Cardiac ventricle fibroblast (primary cell): ENCODE measurements at places on chromosomes 7 and 10. TPM values are rescaled to one million over a fixed set of nuclear protein-coding genes. Genes with fewer than 3 reads are reported as not detected.

Gene TLX1
- total RNA-seq = not detected in 2 replicates

Gene TBL2
- 57.6 and 58.4 TPM in 2 replicates for total RNA-seq

Gene CCDC126
- 6.4 and 9.2 TPM in 2 replicates for total RNA-seq

Gene AOC1
- total RNA-seq = not detected in 2 replicates

Gene TMEM176A
- 0.31 and 0.54 TPM in 2 replicates for total RNA-seq

Gene OR9A2
- not detected in 2 replicates for total RNA-seq

Gene ATG9B
- total RNA-seq = 0.25 TPM in 1 of 2 replicates, not detected in the other

Gene AFAP1L2
- total RNA-seq = 3.1 and 3.5 TPM in 2 replicates

Gene SLC26A5
- total RNA-seq = not detected in 2 replicates

Gene SEC61A2
- total RNA-seq = 2.0 and 3.1 TPM in 2 replicates

Gene GIGYF1
- 9.1 and 11.0 TPM in 2 replicates for total RNA-seq

Gene HACD1
- 2.1 and 8.5 TPM in 2 replicates for total RNA-seq

Gene AKR1B15
- total RNA-seq = not detected in 2 replicates

Gene TAS2R5
- 0.44 and 1.3 TPM in 2 replicates for total RNA-seq

Gene FRMD4A
- 21.7 and 22.0 TPM in 2 replicates for total RNA-seq

Gene FGL2
- total RNA-seq = 0.54 and 0.75 TPM in 2 replicates

Gene ZNF239
- 3.1 and 5.0 TPM in 2 replicates for total RNA-seq

Gene SPDYE5
- total RNA-seq = not detected in 2 replicates

Gene NEBL
- 25.9 and 28.7 TPM in 2 replicates for total RNA-seq

Gene NME8
- not detected in 2 replicates for total RNA-seq

Gene DPP6
- total RNA-seq = 0.06 TPM in 1 of 2 replicates, not detected in the other

Gene FANK1
- total RNA-seq = 1.5 and 4.6 TPM in 2 replicates
